T-helper 2 cell (primary cell): ENCODE measurements at places on chromosomes 13 and 19.

GRCh38 chr13:50677258-50677657 is 166.2 kb downstream of the DLEU7 start:
- no peak for DNase-seq

GRCh38 chr19:54473071-54473891 is at the start of gene CDC42EP5:
Gene CDC42EP5, minus strand, starts transcription at chr19:54473296. Its CDS starts 7,749 bp downstream, at chr19:54465547.
- DNase-seq: no peak

DNA sequence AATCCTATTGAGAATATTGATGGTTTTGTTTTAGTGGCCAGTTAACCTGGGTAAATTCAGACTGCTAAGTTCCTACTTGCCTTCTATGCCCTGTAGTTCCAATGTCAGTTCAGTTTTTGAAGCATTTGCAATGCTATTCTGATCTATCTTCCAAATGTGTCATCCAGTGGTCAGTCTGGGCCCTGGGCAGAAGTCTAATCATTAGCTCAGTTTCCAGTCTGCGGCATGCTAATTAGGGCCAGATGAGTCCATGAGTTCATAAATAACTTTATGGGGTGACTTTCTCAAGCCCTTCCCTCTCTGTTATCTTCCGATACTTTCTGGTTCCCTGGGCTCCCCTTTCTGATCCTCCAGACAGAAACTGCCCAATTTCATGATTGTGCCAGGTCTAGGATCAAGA is 32.7 kb downstream of the FAM187B start:
- DNase-seq: no peak

GRCh38 chr13:79508224-79508961 is 27.4 kb downstream of the NDFIP2 start:
- no peak for DNase-seq

GRCh38 chr13:66159511-66159910 is 1070.6 kb downstream of the PCDH9 start:
- no peak for DNase-seq

- DNase-seq: peak; percentile 4
Measured at GRCh38 chr13:45809801-45810394, 41.7 kb downstream of the SIAH3 start.

DNA sequence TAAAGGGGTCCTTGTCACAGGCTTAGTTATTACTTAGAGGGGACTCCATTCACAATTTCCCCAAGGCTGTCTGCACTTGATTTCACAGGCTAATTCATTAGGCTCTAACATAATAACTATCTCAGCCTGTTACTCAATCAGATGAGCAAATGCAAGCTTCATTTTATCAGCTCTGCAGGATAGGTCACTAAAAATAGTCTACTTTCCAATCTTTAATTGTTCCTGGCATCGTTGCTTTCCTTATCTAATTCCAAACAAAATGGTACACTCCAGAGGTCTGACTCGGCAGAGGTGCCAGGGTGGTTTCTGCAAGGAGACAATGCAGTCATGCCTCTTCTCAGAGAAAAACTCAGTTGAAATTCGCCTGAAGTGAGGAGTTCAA is 69.7 kb upstream of the SLC15A1 start:
- DNase-seq: no peak

DNA sequence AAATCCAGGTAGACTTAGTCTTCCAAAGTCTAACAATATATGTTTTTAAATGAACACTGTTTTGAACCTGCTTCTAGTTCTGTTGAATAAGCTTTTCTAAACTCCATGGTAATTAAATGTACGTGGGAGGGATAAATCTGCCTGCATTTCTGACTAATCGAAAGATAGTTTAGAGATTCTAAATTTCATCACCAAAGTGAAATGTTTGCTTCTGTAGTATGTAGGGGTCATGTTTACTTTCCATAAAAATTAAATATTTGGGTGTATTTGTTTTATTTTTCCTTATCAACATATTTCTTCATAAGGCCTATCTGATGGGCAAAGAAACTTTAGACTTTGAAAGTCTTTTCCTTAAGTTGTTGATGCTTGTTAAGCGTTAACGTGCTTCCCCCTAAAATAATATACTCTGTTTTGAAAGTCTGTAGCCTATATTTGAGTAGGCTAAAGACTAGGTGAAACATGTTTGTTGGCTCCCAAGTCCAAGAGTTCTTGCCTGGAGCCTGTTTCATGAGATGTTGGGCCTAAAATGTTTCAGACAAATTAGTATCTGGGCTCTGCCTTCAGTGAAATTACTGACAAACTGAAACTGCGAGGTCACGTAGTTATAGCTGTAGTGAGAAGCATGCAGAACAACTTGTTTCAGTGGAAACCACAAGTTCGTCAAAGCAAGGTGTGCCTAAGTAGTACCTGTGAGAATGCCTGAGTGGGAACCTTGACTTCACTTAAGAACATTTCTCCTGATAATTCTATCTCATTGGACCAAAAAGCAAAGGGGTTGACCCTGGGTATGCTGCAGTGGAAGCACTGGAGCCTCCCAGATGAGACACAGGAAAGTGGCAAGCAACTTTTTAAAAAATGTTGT is 126.2 kb downstream of the LMO7 start:
- DNase-seq: no peak

DNA sequence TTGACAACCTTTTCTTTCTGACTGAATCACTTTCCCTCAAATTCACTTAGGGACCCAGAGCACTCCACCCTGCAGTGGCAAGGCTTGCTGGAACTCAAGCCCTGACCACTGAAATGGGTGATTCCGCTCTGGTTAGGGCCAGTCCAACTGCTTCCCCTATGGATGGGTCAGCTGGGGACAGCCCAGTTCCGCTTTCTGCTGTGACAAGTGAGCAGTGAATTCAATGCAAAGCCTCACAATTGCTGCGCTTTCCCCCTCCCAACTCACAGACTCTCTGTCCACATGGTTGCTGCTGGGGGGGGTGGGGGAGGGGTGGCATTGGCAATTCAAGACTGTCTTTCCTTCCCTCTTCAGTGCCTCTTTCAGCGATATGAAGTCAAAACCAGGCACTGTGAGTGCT is 18.7 kb downstream of the CD70 start:
- no peak for DNase-seq

DNA sequence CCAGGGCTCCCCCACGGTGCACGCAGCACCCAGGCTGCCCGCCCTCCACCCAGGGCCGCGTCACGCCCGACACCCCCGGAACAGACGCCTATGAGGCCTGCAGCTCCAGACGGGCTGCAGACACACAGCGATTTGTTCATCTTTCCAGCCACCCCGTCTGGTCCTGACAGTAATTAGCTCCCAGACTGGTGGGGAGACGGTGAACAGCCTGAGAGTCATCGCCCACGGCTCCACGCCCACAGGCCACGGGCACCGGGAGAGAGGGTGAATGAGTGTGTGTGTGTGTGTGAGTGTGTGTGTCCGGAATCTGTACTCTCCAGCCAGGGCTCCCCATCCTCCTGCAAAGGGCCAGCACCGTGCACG is 18.1 kb downstream of the GADD45B start:
- DNase-seq: no peak

- no peak for DNase-seq
Measured at GRCh38 chr13:106513025-106513983, 22.2 kb downstream of the EFNB2 start.

- no peak for DNase-seq
Measured at GRCh38 chr13:36518707-36519106, 86.4 kb downstream of the CCNA1 start.

- DNase-seq: no peak
Measured at GRCh38 chr13:35876601-35877000, 254.6 kb downstream of the DCLK1 start.
